ENCODE measurements at places on chromosomes 1 and 21. TPM values are rescaled to one million over a fixed set of nuclear protein-coding genes. Genes with fewer than 3 reads are reported as not detected.

CNKSR1 gene
- 0.28 TPM for total RNA-seq

ETV3L gene
- total RNA-seq, result not detected

CRYAA gene
- total RNA-seq, result not detected

ADGRL4 gene
- total RNA-seq, result 3.2 TPM

SELP gene
- total RNA-seq, result not detected

CNR2 gene
- not detected for total RNA-seq

RNU1-1 gene
- under 0.01 TPM for total RNA-seq

PRR9 gene
- not detected for total RNA-seq

TNFRSF25 gene
- total RNA-seq, result 1.3 TPM

TBX19 gene
- 0.28 TPM for total RNA-seq

LYPD8 gene
- not detected for total RNA-seq

UMODL1 gene
- total RNA-seq, result not detected

SYCP1 gene
- total RNA-seq, result not detected

FTCD gene
- not detected for total RNA-seq

AVPR1B gene
- total RNA-seq, result not detected

A3GALT2 gene
- not detected for total RNA-seq

KRTAP15-1 gene
- not detected for total RNA-seq

SPRR2F gene
- not detected for total RNA-seq

C1orf87 gene
- total RNA-seq, result not detected

NCAM2 gene
- 5.0 TPM for total RNA-seq
